ENCODE measurements at places on chromosomes 3 and 15.

GRCh38 chr3:191894406-191894805, 433.4 kb downstream of the PYDC2 start:
- no peak for DNase-seq

DNA sequence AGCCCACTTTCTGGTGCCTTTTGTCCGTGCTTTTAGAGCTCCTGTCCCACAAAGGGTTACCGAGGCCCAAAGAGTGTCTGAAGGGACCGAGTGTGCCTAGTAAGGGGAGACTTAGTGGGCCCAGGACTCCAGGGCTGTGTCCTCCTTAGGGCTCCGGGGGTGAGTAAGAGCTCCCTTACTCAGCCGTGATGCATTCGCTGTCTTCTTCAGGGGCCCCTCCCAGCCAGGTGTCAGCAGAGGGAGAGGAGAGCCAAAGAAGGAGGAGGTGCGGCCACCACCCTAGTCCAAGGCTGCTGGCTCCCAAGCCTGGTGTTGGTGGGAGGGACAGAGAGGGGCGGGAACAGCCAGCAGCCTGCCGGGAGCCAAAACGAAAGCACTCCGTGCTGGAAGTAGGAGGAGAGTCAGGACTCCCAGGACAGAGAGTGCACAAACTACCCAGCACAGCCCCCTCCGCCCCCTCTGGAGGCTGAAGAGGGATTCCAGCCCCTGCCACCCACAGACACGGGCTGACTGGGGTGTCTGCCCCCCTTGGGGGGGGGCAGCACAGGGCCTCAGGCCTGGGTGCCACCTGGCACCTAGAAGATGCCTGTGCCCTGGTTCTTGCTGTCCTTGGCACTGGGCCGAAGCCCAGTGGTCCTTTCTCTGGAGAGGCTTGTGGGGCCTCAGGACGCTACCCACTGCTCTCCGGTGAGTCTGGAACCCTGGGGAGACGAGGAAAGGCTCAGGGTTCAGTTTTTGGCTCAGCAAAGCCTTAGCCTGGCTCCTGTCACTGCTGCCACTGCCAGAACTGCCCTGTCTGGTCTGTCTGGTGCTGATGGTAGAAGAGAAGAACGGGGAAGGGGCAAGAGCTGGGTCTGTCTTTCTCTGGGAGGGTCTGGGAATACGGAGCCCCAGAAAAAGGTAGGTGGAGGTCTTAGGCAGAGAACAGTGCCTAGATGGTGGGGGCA, at the start of gene IL17RC:
TSS of gene IL17RC (plus strand) at position 365 of the 947 bp plus-strand sequence. CDS start at position 583, 218 bp downstream.
- no peak for DNase-seq

- no peak for DNase-seq
Measured at GRCh38 chr3:193831495-193832455, 238.8 kb downstream of the OPA1 start.

DNA sequence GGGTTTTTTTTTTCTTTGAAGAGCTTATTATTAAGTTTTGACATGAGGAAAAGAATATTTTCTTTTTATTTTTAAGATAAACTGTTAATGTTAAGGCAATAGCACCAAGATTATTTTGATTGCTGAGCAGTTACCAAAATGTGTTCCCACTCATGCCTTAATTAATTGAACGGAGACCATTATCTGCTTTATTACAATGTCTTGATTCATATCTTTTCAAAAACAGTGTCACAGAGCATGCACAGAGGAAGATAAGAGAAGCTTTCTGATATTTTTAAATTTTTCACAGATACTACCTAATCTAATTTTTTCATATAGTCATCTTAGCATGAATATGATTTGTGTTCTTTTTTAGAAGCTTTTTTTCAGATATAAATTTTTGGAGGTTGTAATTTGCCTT, 106.7 kb upstream of the FEZF2 start:
- DNase-seq: no peak

GRCh38 chr15:42083605-42083908, 10.8 kb downstream of the PLA2G4D start:
- no peak for DNase-seq

- DNase-seq: no peak
Measured at GRCh38 chr3:180870008-180870699, 42.3 kb upstream of the FXR1 start.

GRCh38 chr15:70170096-70170699, 72.5 kb upstream of the TLE3 start:
- DNase-seq: no peak

GRCh38 chr3:72274493-72275330, 489.8 kb upstream of the PROK2 start:
- no peak for DNase-seq

DNA sequence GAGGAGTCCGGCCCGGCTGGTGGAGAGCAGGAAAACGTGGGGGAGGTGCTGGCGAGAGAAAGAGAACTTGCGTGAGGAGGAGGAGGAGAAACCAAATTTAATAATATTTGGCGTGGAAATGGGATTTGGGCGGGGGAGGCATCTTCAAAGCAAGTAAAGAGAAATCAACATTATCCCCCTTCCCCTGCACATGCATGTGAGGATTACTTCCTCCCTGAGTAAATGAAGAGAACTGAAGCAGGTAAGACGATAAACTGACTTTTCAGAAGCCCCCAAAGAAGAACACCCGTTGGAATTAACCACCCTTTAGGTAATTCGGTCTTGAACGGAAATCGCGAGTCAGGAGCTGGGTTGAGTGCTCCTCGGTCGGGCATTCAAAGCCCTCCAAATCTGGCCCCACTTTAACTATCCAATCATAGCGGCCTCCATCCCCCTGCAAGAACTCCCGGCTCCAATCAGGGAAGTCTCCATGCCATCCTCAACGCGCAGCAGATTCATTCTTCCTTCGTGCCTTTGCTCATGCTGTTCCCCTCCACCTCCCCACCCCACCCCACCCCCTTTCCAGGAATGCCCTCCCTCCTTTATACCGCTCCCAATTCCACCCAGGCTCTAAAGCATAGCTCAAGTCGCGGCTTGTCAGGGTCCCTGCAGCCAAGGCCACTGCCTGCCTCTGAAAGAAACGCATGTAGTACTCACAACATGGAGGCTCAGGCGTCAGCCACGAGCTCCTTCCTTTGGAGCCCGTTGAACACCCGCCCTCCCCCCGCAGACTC, 545 bp upstream of the RFX7 start:
- DNase-seq: no peak

Data from stimulated activated CD8-positive, alpha-beta memory T cell treated with anti-CD3 and anti-CD28 coated beads, Interleukin-7, amount 100 ng/mL, for 24 hours (primary cell).